Left renal pelvis (tissue), 4 donors: ENCODE measurements at places on chromosomes 2 and 18.

DNA sequence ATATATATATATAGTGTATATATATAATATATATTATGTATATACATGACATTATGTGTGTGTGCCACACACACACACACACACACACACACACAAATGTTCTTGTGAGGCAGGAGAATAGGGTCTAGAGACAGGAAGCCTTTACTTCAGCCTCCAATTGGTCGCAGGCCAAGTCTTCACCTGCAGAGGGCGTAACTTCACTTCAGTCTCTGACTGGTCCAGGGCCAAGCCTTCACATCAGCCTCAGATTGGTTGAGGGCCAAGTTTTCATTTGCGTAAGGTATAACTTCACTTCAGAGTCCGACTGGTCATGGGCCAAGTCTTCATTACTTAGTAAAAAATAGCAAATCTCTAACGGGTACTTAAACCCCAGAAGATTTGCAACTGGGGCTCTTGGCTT lies 13.2 kb upstream of the SS18 start:
- no peak for DNase-seq

DNA sequence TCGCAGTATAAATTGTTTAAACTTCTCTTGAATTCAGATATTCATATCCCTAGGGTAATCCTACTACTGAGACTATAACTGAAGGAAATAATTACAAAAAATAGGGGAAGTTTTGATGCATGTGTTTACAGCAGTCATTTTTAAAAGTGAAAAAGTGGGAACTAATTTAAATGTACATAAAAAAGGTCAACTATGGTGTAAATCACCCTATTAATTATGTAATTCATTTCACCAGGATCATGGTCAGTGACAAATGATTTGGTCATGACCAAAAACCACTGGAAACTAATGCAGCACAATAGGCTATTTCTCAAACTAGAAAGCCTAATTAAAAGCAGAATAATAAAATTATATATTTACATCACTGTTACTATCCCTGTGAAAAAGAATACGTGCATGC lies 5.0 kb upstream of the CNGA3 start:
- no peak for DNase-seq

DNA sequence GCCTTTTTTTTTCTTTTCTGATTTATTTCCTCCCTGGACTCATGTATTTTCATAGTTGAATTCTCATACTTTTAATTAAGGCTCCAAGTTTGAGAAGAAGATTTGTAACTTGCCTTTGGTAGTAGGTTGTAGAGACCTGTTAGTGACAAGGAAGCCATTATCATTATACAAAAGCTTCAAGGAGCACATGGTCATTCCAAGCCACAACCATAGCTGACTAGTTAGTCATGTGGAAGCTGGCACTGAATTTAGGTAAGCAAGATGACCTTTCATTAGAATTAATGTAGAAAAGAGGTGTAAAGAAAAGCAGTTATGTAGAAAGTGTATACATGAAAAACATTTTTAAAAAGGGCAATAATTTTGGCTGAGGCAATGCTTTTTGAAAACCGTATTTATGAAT lies 89.7 kb downstream of the LRP1B start:
- DNase-seq = no peak

- no peak for DNase-seq
These were observed 211.7 kb downstream of the SP3 start for GRCh38 chr2:173753441-173753840.

DNA sequence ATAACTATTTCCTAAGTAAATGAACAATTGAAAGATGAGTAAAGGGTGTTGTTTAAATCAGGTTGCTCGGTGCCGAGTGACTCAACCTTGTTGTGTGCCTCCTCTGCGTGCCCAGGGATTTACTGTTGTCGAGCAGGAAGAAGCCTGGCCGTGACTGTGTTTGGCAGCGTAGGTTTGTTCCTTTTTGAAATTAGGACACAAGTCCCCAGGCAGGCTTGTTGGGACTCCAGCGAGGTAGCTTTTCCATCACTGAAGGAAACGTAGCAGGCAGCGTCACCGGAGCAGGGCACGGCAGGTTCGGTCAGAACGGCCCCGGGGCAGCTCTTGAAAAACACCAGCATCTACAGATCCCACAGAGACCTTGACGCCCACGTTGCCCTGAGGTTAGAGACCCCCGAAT lies 48.6 kb downstream of the TMEM18 start:
- no peak for DNase-seq

- no peak for DNase-seq
These were observed 99.1 kb downstream of the HRH4 start for GRCh38 chr18:24559526-24559925.

GRCh38 chr2:161250864-161251436 lies 57.3 kb upstream of the PSMD14 start:
- DNase-seq = no peak

GRCh38 chr2:207571370-207571769 lies 41.6 kb downstream of the CREB1 start:
- DNase-seq = no peak

DNA sequence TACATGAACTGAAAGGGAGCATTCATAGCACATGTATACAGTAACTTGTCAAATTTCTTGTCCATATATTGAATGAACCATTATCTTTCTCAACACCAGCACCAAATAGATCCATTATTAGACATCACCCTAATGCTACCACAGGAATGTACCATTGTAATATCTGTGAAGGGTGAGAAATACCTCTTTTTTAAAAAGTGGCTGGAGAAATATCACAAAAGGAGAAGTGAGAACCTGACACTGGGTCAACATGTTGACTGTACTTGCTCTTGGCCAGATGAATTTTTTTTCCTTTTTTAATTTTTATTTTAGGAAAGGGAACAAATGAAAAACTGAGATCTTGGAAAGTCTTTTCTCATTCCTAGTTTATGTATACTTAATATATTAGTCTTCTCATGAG lies 63.5 kb downstream of the CAVIN2 start:
- DNase-seq = no peak

- DNase-seq = no peak
These were observed 44.3 kb upstream of the GLI2 start for GRCh38 chr2:120691410-120691809.

DNA sequence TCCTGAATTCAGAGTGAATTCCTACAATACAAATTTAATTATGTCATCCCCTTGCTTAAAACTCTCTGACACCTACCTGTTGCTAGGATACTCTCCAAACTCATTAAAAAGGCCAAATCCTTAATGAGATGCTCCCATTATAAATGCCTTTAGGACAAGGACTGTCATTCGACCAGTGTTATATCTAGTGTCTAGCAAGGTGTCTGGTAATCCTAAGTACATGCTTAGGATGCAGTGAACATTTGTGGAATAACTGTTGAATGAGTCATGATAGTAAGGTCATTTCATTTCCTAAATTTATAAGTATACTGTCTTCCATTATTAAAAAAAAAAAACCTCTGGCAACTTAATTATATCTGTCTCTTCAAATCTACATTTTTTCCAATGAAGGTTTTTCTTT lies 588.9 kb upstream of the NRXN1 start:
- DNase-seq = no peak
